ENCODE measurements at places on chromosomes 3 and 15. TPM values are rescaled to one million over a fixed set of nuclear protein-coding genes. Genes with fewer than 3 reads are reported as not detected.

DNA sequence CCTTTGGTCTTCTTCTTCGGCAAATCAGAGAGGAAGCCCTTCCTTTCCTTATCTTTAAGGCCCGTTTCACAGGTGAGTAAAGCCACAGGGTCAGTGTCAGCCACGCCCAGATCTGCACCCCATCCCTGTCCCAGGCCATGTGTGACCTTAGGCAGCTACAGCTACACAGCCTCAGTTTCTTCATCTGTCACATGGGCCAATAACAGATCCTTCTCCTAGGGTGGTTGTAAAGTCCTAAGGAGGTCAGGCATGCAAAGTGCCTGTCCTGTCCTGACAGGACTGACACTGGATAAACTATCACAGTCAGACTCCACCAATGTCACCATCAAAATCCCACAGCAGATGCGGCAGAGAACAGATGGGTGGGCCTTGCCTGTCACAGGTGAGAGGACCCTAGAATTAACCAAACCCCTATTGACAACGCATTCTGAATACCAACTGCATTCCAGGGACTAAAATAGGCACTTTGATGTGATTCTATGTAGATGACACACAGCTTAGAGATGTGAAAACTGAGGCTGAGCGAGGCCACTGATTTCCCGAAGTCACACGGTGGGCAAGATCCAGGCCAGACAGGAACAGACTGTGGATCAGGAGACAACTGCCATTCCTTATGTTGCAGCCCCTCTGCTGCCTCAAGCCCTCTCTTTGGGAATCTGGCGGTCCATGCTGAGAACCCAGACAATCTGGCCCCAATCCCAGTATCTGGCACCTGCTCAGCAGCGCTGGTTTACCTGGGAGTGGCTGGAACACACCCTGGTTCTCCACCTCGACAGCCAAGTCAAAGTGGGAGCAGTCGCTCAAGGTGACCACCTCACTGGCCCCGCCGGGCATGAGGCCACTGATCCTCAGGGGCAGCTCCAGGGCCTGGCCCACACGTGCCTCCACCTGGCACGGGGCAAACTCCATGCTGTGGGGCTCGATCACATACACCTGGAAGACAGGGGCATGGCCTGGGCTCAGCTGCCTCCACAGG lies 48.7 kb downstream of the NUP210 start:
- peaks cover 4% of the 10 kb centered on the region for H3K36me3 ChIP-seq
- peaks cover 5% of the 10 kb centered on the region for H3K4me1 ChIP-seq
- H3K4me3 ChIP-seq = no peak overlapping the region
- no peak for DNase-seq
- no peak overlapping the region for H3K27ac ChIP-seq

CACNA2D3 gene
- polyA plus RNA-seq = 0.39 TPM

- peaks cover 7% of the 10 kb centered on the region for H3K27me3 ChIP-seq
- no peak for DNase-seq
- H3K36me3 ChIP-seq = no peaks in the 10 kb centered on the region
- no peak overlapping the region for H3K4me3 ChIP-seq
- H3K27ac ChIP-seq = no peak overlapping the region
Measured at GRCh38 chr3:168134931-168135330, 39.2 kb upstream of the GOLIM4 start.

DNA sequence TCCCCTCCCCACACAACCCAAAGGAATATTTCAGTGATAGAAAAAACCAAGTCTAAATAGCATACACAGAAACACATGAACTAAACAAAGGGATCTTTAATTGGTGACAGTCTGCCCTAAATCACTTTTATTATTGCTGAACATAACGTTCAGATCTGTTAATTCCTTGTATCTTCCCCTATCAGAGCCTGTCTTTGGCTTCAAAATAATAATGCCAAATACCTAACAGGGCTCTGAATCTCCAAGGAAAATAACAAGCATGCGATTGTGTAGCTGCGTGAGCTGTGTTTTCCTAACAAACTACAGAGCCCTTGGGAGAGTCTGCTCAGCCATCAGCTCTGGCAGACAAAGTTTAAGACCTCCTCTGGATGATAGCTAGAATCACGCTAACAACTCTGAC lies 1010.1 kb downstream of the ROBO1 start:
- H3K36me3 ChIP-seq = no peaks in the 10 kb centered on the region
- DNase-seq = no peak
- no peaks in the 10 kb centered on the region for H3K27me3 ChIP-seq
- no peaks in the 10 kb centered on the region for H3K4me1 ChIP-seq

OXTR gene
- polyA plus RNA-seq = 0.22 TPM

STRIT1 gene
- polyA plus RNA-seq = not detected

DNA sequence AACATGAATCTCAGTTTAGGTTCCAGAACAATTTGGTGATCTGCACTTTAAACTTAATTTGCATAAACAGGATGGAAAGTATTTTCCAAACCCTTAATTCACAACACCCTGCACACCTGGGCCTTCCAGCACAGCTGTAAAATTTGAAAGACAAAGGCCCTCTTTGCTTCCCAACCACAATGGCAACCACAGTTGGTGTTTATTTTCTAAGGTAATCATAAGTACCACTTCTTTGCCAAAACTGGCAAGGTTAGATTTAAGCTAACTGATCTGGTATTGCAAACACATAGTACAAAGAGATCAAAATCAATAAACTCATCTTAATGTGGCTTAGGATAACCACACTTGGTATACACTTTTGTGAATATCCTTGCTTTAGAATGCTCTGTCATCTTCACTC lies 4.1 kb downstream of the LRIG1 start:
- H3K4me1 ChIP-seq = peaks cover 40% of the 10 kb centered on the region
- no peak overlapping the region for H3K27ac ChIP-seq
- peaks cover 9% of the 10 kb centered on the region for H3K27me3 ChIP-seq
- H3K36me3 ChIP-seq = peaks cover 5% of the 10 kb centered on the region
